ENCODE measurements at places on chromosomes 4 and X.

GRCh38 chrX:155718972-155719586 is 106.3 kb upstream of the TMLHE start:
- DNase-seq: no peak

DNA sequence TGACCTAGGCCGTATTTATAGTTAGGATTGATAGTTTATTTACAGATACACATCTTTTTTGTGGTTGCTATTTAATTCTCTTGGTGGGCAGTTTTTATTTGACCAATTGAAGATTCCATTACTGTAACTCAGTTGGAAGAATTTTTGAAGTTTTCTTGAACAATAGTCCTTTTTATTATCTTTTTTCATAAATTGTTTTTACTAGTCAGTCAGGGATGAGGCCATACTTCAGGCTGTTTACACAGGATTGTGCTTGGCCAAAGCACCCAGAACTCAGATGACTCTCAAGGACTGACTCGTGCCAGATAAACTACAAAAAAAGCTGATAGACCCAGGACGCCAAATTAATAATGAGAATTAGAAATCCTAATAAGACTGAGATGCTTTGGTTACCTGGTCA is 7.0 kb downstream of the HERC3 start:
- DNase-seq: peak; percentile 85

DNA sequence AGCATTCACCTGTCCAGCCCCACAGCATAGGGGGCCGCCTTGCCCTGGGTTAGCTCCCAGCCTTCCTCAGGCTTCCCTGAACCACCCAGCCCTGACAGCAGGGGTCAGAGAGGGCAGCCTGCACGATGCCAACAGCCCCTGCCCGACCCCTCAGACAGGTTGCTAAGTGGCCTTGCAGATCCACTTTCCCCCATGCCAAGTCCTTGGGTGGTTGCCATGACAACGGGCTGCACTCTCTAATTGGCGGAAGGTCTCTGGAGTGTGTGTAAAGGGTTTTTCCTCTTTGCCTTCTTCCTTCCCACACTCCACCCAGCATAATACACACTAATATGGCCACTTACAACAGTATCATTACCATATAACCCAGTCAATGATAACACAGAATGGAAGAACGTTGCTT is 99.6 kb upstream of the AFAP1 start:
- DNase-seq: no peak

GRCh38 chr4:20298986-20299385 is 47.3 kb downstream of the SLIT2 start:
- peak; percentile 58 for DNase-seq

- no peak for DNase-seq
Observed at GRCh38 chr4:18069810-18070209, 48.3 kb upstream of the LCORL start.

DNA sequence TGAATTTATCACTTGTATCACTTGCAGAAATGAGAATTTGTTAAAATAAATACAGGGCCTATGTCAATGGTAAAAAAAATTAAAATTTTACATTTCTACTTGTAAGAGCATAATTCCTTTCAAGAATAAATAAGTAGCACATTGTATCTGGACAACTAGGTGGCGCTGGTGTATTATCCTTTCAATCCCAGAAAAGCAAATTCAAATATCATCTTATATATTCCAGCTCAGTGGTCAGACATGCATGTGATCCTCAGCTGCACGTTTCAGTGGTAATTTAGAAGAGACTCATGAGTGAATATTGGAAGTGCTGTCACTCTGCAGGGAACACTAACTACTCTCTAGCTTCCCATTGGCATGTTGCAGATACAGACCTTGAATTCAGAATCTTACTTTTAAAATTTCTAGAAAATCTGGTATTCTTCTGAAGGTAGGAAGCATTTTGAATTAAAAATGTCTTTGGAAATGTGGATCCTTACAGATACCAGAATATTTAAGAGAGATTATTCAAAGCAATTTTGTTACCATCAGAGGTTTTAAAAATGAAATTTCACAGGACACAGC is 1414.7 kb upstream of the TENM3 start:
- peak; percentile 72 for DNase-seq

GRCh38 chr4:88285235-88285653 is 883 bp upstream of the PPM1K start:
- no peak for DNase-seq

Measured in iris pigment epithelial cell (primary cell).